ENCODE measurements at places on chromosomes 3 and 15.
A peak's percentile ranks its signal among the peaks of the same experiment; 100 is the strongest.

GRCh38 chr15:34049112-34049511 is 10.1 kb upstream of the AVEN start:
- DNase-seq, result no peak
- no peak overlapping the region for H3K4me3 ChIP-seq
- H3K4me1 ChIP-seq, result peaks cover 39% of the 10 kb centered on the region
- H3K36me3 ChIP-seq, result peaks cover 35% of the 10 kb centered on the region
- no peaks in the 10 kb centered on the region for H3K27me3 ChIP-seq

DNA sequence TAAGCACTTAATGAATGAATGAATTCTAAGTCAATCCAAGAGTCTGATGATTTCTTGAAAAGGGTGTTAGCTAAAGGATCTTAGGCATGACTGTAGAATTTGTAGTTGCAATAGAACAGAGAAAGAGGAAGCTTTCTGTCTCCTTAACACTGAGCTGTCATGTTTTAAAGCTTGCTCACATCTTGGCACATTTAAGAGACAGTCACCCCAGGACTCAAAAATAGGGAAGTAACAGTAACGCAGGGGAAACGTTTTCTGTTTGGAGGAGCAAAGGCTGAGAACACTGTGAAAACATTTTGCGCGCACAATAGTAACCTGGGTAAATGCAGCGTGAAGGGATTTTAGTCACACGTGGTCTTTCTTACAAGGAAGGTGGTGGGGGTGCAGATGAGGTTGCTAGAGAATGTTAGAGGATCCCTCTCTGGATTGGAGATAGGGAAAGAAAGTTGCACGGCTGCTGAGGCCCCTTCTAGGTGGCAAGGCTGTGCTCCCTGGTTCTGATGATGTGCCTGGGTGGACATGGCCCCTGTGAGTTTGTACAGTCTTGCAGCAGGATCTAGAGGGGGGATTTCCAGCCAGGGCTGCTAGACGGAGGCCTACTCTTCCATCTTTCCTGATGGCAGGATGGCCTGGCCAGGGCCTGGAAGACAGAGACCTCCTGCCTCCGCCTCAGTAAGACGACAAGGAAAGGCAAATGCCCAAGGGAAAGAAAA is 12.0 kb downstream of the STARD5 start:
- no peak overlapping the region for H3K4me3 ChIP-seq
- DNase-seq, result no peak
- no peaks in the 10 kb centered on the region for H3K27me3 ChIP-seq
- H3K27ac ChIP-seq, result peak overlapping the region; percentile 46

- DNase-seq, result no peak
- H3K4me3 ChIP-seq, result no peak overlapping the region
- H3K4me1 ChIP-seq, result no peaks in the 10 kb centered on the region
- no peak overlapping the region for H3K27ac ChIP-seq
- H3K36me3 ChIP-seq, result no peaks in the 10 kb centered on the region
- H3K27me3 ChIP-seq, result no peaks in the 10 kb centered on the region
Observed at GRCh38 chr3:174596447-174596982, 262.6 kb upstream of the NAALADL2 start.

DNA sequence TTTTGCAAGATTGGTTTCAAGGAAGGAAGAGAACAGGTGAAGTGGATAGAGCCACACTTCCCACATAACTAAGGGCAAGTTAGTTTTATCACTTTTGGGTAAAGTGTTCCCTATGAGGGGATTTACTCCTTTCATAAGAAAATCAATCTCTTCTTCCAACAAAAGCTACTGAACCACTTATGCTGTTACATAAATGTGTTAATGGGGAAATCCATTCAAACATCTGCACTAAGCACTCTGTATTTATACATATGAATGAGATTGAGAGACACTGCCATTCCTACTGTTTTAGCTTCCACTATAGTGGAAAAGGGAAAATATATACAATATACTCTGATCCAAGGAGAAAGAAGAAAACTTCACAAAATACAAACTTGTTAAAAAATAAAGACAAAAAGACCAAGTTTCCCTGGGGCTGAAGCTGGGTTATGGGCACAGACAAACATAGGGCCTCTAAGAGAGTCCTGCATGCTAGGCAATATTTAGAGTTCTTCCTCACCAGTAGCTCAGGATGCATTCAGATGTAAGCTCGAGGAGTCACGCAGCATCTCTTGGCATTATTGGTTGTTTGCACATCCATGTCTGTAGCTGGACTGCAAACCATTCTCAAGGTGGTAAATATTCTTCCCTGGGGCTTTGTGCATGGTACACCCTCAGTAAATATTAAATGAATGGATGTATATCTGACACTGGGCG is 454.2 kb downstream of the FGF12 start:
- H3K27me3 ChIP-seq, result no peaks in the 10 kb centered on the region
- H3K4me3 ChIP-seq, result no peak overlapping the region
- no peak overlapping the region for H3K27ac ChIP-seq
- DNase-seq, result no peak
- H3K4me1 ChIP-seq, result no peaks in the 10 kb centered on the region

DNA sequence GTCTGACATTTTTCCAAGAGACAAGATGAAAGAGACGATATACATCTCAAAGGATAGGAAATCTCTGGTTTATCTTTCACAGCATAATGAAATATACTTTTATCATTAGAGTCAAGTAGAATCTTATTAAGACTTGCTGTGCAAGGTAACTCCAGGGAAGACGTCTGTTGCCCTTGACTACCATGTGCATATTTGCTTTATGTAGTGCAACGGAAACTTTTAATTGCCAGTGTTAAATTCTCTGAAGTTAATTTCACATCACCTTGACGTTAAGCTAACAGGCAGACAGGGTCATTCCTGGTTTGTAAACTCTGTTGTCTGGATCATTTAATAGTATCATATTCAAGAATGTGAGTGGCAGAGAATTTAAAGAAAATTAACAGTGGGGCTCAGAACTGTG is 82.8 kb downstream of the LRTM1 start:
- H3K27me3 ChIP-seq, result peaks cover 23% of the 10 kb centered on the region
- no peak overlapping the region for H3K27ac ChIP-seq
- H3K4me3 ChIP-seq, result no peak overlapping the region
- DNase-seq, result no peak
- no peaks in the 10 kb centered on the region for H3K4me1 ChIP-seq
- peaks cover 1% of the 10 kb centered on the region for H3K36me3 ChIP-seq

GRCh38 chr15:79117442-79118204 is 27.0 kb upstream of the RASGRF1 start:
- no peaks in the 10 kb centered on the region for H3K36me3 ChIP-seq
- peaks cover 2% of the 10 kb centered on the region for H3K4me1 ChIP-seq
- peaks cover 35% of the 10 kb centered on the region for H3K27me3 ChIP-seq
- DNase-seq, result no peak

GRCh38 chr3:16413321-16413720 is 100.2 kb downstream of the RFTN1 start:
- H3K4me3 ChIP-seq, result no peak overlapping the region
- no peak for DNase-seq
- peaks cover 20% of the 10 kb centered on the region for H3K4me1 ChIP-seq
- H3K36me3 ChIP-seq, result peaks cover 2% of the 10 kb centered on the region
- H3K27ac ChIP-seq, result no peak overlapping the region

DNA sequence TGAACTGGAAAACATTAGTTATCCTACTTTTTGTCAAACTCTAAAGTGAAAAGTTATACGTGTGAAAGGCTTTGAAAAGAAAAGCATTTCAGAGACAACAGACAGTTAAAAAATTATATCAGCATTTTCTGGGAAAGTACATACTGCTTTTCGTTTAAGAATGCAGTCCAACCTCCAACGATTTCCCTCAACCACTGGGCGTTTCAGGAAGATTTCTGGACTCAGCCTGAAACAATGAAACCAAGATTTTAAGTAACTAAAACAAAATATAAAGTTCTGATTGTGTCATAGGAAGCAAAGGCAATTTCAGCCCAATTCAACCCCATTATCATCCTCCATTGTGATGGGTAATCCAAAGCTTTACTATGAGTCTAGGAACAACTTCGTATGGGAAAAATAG is 110.7 kb downstream of the PLD1 start:
- no peak overlapping the region for H3K4me3 ChIP-seq
- no peak for DNase-seq
- H3K4me1 ChIP-seq, result peaks cover 17% of the 10 kb centered on the region

DNA sequence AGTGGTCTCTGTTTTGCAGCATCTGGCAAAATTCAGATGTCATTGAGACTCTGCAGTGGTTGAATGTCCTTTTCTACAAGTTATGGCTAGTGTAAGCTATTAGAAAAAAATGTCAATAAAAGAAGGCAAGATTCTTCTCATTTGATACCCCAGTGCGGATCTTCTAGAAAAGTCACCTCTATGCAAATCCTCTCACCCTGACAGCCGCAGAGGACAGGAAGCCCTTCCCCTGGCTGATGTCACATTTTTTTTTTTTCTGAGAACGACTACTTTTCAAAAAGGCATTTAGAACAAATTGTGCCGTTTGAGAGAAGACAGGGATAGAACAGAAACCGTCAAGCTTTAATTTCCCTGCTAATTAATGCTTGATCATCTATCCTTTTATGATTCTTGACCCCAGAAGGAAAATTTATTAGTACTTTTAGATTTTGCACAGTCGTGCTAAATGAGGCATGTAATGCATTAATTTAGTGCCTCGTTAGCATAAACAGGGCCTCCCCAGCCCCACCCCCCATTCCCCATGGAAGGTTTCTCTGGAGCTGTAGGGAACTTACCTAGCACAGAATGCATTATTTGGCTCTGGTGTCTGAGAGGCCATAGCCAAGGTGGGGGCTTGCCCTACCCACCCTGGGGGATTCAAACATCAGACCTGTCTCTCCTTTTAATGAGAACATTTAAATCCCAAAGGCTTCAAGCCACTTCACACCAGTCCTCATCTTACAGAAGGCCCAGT is 183.8 kb downstream of the OPA1 start:
- DNase-seq, result no peak
- H3K27me3 ChIP-seq, result peaks cover 72% of the 10 kb centered on the region
- peaks cover 15% of the 10 kb centered on the region for H3K4me1 ChIP-seq
- H3K4me3 ChIP-seq, result no peak overlapping the region
- H3K27ac ChIP-seq, result no peak overlapping the region

- H3K36me3 ChIP-seq, result peaks cover 38% of the 10 kb centered on the region
- H3K27ac ChIP-seq, result peak overlapping the region; percentile 49
- no peaks in the 10 kb centered on the region for H3K27me3 ChIP-seq
- H3K4me3 ChIP-seq, result peak overlapping the region; percentile 6
- no peaks in the 10 kb centered on the region for H3K4me1 ChIP-seq
Observed at GRCh38 chr3:123155471-123156011, 46.2 kb upstream of the SEC22A start.

DNA sequence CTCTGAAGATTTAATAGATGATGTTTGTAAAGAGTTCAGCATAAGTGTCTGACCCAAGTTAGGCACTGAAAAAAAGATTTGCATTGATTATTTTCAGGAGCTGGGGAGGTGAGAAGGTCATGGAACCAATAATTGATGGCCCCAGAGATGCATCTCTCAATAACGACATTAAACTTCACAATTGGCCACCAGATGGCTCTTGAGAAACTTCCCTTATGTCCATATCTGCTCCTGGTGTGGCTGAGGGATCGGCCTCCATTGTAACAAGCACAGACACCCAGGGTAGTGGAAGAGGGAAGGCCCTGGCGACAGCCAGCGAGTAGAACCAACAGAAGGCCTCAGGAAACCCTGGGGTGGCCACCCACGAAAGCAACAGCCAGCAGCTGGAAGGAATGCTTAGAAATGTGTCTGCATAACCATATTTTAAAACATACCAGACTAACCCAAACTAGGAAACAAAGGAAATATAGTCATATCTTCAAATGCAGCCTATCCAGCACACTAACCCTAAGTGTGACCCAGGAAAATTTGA is 536.7 kb downstream of the SOX2 start:
- H3K27me3 ChIP-seq, result no peaks in the 10 kb centered on the region
- no peaks in the 10 kb centered on the region for H3K36me3 ChIP-seq
- DNase-seq, result no peak
- peaks cover 5% of the 10 kb centered on the region for H3K4me1 ChIP-seq
- peak overlapping the region; percentile 38 for H3K27ac ChIP-seq

DNA sequence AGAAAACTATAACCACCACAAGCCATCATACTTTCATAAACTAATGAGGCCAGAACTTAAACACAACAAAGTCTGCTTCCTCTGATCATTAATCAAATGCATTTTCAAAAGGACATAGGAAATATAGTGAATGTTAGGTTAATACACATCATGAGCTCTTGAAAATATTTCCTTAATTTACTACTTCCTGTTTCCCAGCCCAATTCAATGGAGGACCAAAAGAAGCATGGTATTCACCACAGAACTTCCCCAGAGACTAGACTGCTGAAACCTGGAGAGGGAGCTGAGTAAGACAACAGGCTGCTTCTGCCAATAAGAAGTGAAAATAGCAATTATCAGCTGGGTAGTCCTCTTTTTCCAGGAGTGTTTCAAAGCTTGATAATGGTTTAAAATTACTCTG is 250.3 kb downstream of the ULK4 start:
- no peak for DNase-seq
- peaks cover 15% of the 10 kb centered on the region for H3K4me1 ChIP-seq

- no peaks in the 10 kb centered on the region for H3K27me3 ChIP-seq
- peaks cover 77% of the 10 kb centered on the region for H3K4me1 ChIP-seq
- no peak overlapping the region for H3K4me3 ChIP-seq
- peaks cover 7% of the 10 kb centered on the region for H3K36me3 ChIP-seq
Observed at GRCh38 chr3:72380193-72380592, 468.1 kb downstream of the SHQ1 start.

DNA sequence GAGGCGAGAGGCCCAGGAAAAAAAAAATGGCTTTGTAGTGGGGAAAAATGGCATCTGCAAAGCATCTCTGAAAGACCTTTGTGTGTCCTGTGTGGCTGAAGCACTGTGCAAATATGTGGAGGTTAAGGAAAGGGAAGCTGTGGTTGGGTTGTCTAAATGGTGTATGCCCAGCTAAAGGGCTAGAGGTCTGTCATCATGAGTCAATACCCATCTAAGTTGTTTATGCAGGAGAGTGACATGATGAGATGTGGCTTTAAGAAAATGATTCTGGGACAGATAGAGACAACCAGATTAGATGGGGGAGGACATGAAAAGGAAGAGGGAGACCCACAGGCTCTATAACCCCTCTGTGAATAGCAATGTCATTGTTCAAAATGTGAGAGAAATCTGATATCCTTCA is 280.7 kb downstream of the MFSD1 start:
- H3K4me3 ChIP-seq, result no peak overlapping the region
- H3K27ac ChIP-seq, result no peak overlapping the region
- H3K4me1 ChIP-seq, result peaks cover 16% of the 10 kb centered on the region
- no peaks in the 10 kb centered on the region for H3K27me3 ChIP-seq
- no peak for DNase-seq

- H3K4me3 ChIP-seq, result no peak overlapping the region
- H3K36me3 ChIP-seq, result no peaks in the 10 kb centered on the region
- no peak overlapping the region for H3K27ac ChIP-seq
- H3K4me1 ChIP-seq, result peaks cover 3% of the 10 kb centered on the region
- peaks cover 10% of the 10 kb centered on the region for H3K27me3 ChIP-seq
Observed at GRCh38 chr3:46087871-46088270, 60.6 kb upstream of the XCR1 start.
